ENCODE measurements at places on chromosomes 7 and 10.

GRCh38 chr10:130691776-130692175, 555.6 kb downstream of the GLRX3 start:
- DNase-seq = no peak

DNA sequence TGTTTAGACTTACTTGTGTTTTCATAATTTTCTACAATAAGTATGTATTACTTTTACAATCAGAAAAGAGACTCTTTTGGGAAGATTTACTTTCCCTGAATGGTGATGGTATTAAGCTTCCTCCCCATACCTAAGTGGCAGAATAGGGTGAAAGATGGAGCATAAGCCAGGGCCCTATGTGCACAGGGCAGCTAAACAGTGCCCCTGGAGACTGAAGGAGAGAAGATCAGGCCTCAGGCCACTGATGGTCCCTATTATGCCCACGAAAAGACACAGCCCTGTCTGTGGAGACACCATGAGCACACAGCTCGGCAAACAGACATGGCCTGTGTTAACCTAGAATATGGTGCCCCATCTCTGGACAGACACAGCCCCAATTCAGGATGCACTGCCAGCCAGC, 139.4 kb downstream of the OAT start:
- DNase-seq = no peak

GRCh38 chr7:31022726-31023125, 29.4 kb upstream of the ADCYAP1R1 start:
- DNase-seq = no peak

- no peak for DNase-seq
Observed at GRCh38 chr10:19168584-19168983, 120.0 kb downstream of the MALRD1 start.

- DNase-seq = no peak
Observed at GRCh38 chr7:24757353-24758275, at the start of gene GSDME. GSDME (minus strand) TSS chr7:24757464; CDS start chr7:24749774, 7,690 bp downstream.

- no peak for DNase-seq
Observed at GRCh38 chr7:157949711-157950110, 612.9 kb downstream of the DNAJB6 start.

DNA sequence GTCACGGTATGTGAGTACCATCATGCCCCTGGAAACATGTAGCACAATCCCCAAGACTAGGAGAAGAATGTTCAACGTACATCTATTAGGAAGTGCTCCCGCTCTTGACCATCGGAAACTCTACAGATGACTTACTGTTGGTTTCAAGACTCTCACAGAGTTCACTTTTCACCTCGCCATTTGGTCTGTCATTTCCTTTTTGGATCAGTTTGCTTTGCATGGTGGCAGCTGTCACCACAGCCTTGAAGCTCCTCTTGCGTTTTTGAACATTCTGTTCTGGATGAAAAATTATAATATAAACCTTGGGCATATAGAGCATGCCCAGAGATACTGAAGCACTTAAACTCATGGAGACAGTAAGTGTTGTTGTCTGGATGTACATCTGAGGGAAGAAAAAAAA, 806.8 kb downstream of the GRM8 start:
- DNase-seq = no peak

DNA sequence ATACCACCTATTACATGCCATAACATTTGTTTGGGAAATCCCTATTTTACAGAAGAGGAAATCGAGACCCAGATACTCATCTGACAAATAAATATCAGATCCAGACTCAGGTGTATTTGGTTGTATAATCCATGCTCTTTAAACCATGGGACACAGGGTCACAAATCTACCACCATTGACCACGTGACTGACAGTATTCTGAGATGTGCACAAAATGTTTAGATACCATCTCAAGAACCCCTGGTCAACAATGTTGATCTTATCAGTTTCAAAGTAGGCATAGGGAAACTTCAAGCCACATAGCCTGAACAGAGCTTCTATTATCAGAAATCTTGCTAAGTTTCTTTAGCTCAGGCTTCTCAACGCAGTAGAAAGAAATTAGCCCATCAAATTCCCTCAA, 93.6 kb downstream of the ICA1 start:
- no peak for DNase-seq

GRCh38 chr10:130664526-130664925, 528.3 kb downstream of the GLRX3 start:
- no peak for DNase-seq

DNA sequence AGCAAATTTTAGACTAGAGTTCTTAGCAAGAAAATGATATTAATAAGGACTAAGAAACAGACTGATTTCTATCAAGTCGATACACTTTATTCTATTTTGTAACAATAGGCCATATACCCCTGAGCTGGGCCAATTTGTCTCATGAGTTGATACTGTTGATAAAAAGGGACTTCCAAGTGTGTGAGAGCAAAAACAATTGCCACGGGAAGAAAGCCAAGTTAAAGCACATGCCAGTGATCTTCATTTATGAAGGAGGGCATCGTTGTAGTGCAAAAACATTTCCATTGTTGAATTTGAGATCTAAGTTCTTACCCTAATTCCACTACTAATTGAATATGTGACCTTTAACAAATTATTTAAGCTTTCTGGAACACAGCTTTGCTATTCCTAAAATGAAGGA, 119.9 kb downstream of the CNOT4 start:
- no peak for DNase-seq

- no peak for DNase-seq
Observed at GRCh38 chr7:137987968-137988367, 13.9 kb downstream of the CREB3L2 start.

GRCh38 chr10:48234787-48235186, 39.7 kb downstream of the FRMPD2 start:
- no peak for DNase-seq

DNA sequence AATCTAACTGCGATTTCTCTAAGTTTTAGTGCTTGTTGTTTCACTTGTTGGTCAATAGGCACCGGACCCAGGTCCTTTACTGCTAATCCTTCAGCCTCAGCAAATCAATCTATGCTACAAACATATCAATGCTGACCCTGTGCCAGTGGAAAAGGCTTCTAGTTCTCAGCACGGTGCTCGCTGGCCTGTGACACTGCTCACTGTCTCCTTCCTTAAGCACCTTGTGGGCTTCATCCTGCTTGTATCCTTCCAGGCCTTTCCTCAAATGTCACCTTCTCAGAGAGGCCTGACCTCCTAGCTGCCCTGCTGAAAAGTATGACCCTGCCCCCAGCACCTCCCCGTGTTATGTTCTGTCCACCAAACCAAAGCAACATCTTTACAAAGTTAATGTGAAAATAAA, 201.2 kb upstream of the FRMD4A start:
- no peak for DNase-seq

DNA sequence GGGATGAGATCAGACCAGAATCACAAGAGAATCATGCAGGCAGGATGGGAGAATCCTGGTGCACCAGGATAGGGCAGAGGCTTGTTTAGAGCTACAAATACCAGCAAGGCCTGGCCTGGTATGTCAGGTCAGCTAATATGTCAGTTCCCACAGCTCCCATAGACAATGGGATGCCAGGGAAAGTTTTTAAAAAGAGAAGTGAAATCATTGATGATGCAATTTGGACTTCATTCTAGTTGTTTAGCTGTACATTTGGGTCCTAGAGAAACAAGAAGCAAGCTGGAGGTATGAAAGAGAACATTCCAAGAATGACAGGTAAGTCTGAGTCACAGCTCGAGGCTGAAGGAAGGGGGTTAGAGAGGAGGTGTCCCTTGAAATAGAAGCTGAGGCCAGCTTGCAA, 45.2 kb downstream of the GPR141 start:
- no peak for DNase-seq

- DNase-seq = no peak
Observed at GRCh38 chr10:28668363-28669226, 8.7 kb upstream of the BAMBI start.

DNA sequence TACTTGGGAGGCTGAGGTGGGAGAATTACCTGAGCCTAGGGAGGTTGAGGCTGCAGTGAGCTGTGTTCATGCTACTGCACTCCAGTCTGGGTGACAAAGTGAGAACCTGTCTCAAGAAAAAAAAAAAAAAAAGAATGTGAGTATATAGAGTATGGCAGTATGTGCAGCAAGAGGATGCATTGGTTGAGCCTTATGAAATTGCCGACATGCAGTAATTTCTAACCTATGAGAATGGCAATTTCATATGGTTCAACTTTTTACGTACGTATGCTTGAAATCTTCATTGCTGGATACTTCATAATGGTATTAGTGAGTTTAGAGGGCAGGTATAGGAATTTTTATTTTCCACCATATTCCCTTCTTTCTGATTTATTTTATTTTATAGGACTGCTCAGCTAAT, 4.6 kb upstream of the FAM133B start:
- no peak for DNase-seq

DNA sequence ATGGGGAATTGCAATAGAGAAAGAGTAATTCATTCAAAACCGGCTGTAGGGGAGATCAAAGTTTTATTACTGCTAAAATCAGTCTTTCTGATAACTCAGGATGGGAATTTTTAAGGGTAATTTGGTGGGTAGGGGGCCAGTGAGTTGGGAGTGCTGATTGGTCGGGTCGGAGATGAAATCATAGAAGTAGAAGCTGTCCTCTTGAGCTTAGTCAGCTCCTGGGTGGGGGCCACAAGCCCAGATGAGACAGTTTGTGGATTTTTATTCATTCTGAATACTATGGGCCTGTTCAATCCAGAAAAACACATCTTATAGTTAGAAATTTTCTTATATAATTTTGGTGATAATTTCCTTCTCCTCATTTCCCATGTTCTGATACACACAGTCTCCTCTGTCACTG, 25.4 kb downstream of the CALD1 start:
- no peak for DNase-seq

GRCh38 chr10:49739426-49739825, 22.7 kb downstream of the OGDHL start:
- no peak for DNase-seq

GRCh38 chr7:5216931-5217330, 26.9 kb downstream of the WIPI2 start:
- no peak for DNase-seq

DNA sequence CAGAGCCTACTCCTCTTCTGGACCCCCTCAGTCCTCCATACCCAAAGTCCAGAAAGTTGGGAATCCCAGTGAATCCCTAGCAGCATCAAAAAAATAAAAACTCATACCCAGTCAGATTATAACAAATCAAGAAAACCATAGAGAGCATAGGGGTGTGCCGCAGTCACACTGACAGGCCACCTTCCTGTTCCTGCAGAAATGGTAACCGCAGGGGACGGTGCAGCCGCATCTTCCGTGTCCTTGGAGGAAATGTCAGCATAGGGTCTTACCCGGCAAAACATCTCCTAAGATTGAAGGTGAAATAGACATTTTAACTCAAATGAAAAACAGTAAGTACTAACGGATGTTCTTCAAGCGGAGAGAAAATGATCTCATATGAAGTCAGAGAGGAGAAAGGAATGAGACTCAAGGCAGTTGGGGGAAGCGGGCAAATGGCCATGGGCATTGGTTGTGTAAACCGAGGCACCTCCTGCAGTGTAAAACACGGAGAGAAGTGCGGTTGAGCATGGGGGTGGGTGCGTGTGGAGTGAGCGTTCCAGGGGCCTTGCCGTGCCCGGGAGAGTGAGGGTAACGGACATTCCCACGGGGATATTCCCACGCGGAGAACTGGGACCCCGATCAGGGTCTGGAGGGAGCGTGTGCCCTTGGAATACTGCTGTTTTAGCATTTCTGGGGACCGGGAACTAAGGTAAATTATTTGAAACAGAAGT, 110.8 kb downstream of the NKX6-2 start:
- DNase-seq = no peak

GRCh38 chr10:24475598-24475997, 248.1 kb downstream of the ARHGAP21 start:
- no peak for DNase-seq

Measured in CD8-positive, alpha-beta T cell (primary cell).